ENCODE measurements at places on chromosomes 6 and 20.

GRCh38 chr6:83071023-83071422 is 3.6 kb downstream of the DOP1A start:
- no peak for DNase-seq

DNA sequence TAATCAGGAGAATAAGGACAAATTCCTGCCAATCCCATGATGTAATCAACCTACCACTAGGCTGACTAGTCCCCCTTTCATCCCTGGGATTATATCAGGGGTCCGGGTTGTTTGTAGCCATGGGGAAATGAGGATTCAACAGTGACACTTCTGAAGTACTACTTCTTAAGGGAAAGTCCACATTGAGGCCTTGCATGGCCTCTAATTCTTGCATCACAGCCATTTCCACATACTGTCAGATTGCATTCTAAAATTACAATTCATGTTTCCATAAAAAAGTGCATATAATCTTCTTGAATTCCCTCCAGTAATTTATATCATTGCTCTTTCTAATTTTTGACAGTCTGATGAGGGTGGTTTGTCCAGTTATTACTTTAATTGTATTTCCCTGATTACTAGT is 184.2 kb downstream of the PHF3 start:
- DNase-seq, result no peak

DNA sequence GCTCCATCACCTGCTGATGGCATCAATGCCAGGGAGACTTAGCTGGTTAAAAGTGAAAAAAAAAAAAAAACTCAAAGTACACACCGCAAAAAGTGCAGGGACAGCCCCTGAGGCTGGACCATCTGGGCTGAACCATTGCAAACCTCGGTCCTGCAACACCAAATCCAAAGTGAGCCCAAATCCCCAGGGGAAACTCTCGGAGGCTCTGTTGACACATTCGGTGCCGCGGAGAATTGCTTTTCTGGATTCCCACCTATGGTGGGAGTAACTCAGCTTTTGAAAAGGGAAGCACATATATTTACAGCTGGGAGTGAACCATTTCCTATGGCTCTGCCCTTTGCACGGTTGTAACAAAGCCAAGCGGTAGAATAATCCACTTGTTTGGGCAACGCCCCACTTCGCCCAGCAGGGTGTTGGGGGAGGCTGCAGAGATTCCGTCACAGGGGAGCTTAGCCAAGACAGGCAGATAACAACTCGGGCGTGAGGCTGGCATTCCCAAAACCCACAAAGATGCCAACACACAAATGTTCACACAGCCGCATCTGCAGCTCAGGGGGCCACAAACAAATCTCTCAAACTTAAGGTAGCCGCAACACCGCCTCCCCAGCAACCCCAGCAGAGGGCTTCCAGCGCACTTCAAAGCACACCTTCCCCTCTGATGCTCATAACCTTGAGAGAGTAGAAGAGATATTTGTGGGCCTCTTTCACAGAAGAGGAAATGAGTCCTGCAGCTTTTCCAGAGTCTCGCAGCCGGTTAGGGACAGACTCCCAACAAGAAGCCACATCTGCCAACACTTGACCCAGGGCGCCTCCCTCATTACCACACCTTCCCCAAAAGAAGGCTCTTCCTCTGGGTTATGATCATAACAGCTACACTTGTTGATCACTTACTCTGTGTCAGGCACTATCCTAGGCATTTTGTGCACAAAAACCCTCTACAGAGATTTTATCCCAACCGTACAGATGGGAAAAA is 11.4 kb downstream of the ZC3H12D start:
- DNase-seq, result no peak

DNA sequence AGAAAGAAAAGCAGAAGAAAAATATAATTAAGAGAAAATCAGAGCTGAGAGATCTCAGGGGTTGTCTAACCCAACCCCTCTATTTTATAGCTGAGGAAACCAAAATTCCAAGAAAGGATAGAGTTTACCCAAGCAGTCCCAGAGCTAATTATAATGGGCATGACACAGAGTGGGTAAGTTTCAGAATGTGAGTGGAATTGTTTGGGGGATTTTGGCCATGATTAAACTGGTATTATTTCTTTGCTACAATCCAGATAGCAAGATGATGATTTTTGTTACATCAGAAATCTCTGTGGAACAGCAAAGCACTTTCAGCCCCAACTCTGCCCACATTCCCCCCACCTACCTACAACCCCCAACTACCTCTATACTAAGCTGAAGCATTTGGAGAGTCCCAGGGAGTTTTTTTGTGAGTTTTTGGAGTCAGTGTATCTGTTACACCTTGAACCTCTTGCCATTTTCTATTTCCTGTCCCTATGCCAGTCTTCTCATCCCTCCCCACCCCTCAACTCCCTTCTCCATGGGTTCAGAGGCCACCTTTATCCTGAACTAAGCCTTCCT is 24.7 kb downstream of the POFUT1 start:
- DNase-seq, result no peak

DNA sequence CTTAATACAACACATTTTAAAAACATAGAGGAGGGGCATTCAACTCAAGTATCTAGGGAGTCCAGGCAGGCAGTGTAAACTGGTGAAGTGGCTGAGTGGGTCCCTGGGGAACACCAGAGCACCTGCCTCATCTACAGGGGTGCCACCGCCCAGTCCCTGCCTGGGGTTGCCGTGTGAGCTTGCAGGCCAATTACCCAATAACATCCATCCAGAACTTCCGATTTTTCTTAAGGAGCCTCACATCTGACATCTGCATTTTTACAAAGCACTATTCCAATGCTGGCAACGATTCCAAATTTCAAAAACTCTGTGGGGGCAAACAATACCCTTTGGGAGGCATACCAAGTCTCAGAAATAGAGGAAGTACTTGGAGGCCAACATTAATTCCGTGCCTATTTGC is 288.4 kb upstream of the TSHZ2 start:
- no peak for DNase-seq

GRCh38 chr6:56764081-56764566 is 121.4 kb upstream of the DST start:
- DNase-seq, result no peak

DNA sequence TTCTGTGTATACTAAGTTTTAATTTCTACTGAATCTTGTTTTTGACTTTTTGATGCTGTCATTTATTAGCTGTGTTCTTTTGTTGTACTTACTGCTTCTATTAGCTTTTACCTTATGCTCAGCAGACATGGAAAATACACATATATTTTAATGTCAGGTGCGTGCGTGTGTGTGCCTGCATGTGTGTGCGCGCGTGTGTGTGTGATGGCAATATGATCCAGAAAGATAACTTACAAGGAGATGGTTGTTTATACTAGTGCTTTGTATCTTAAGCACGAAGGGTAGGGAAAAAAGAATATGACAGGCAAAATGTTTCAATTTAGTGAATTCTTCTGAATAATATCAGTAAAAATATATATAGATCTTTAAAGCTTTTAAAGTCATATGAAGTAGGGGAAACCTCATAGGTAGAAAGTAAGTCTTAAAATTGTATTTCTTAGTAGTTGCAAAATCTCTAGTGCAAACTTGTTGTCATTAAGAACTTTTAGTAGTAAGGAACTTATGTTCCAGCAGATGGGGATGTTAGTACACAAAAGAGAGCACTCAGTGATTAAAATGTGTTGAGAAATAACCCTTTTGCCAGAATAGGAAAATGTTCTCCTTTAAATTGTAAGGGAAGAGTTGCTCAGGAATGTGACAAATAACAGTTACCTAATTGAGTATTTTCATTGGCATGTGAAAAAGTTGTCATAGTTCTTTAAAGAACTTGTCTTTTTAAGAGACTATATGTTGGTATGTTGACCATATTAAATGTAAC is 13.2 kb downstream of the QKI start:
- peak; percentile 75 for DNase-seq

DNA sequence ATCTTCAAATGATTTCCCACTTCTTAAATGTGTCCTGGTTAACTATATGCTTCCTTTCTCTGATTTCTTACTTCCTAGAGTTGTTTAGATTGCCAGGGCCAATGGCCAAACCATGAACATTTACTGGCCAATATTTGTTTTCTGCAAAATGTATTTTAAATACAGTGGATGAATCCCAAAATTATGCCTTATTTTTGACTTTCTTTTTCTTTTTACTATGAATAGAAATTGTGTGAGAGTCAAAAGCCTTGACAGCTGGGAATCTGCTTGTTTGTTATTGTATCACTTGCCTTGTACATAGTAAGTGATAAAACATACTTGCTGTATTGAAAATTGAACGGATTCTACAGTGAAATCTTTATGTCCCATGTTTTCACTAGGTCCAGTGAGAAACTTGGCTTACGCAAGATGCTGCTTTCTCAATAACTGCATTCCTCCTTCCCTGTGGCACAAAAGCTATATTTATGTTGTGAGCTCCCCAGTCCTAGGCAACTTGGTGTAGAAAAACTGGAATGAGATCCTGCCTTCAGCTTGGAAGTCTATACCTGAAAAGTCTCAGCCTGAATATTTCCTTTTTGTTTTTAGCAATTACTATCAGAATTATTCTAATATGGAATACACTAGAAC is 295.2 kb downstream of the EPHA7 start:
- DNase-seq, result no peak

DNA sequence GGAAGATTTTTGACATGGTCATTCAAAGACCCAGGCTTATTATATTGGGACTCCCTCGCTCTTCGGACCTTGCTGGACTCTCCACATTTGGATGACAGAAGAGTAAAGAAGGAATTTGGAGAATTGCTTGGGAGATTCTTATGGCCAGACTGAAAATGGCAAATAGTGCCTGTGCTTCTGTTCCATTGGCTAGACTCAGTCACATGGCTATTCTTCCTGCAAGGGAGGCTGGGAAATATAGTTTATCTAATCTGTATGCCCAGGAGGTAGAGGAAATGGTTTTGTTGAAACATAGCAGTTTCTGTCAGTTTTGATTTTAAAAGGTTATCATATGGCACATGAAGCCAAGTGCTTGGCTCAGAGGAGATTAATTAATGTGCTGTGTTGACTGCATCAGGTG is 286.6 kb upstream of the JAG1 start:
- DNase-seq, result no peak

GRCh38 chr6:159687341-159687740 is 5.7 kb downstream of the SOD2 start:
- no peak for DNase-seq

DNA sequence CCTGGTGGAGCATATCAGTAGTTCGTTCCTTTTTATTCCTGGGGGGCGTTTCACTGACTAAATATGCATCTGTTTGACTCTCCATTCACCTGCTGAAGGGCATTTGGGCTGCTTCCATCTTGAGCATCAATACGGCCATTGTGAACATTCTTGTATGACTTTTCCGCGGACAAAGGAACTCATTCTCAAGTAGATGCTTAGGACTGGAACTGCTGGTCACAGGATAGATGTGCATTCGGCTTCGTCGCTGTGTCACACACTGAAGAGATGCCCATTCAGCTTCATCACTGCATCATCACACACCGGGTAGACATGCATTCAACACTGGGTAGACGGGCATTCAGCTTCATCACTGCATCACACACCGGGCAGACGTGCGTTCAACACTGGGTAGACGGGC is 95.3 kb downstream of the TAF4 start:
- no peak for DNase-seq

DNA sequence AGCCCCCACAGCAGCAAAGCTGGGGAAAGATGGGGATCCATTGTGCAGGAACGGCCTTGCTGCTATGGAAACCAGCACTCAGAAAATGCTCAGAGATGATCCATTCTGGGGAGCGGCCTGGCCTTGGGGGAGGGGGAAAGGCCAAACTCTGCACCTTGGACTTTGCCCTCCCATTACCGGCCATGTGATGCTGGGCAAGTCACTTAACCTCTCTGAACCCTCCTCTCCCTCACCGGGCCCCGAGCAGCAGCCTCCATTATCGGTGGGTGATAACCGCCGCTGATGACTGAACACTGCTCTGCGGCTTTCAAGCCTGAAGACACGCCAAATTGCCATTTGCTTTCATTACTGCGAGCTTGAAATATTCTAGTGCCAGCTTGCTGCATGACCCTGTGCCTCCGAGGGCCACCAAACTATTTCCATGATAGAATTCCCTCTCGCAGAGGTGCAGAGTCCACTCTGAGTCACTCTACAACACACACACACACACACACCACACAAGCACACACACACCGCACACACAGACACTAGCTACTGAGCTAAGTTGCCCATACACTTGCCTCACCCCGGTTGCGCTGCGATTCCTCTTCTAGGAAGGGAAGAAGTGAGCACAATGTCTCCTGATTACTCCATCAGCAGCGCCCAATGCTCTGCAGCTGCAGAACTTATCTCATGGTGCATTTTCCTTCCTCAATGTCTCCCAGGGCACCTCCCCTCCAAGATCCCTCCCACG is 20.6 kb upstream of the SIRPA start:
- DNase-seq, result no peak

- no peak for DNase-seq
Observed at GRCh38 chr6:53845280-53846195, 50.7 kb downstream of the LRRC1 start.

GRCh38 chr6:83068616-83069015 is 1.1 kb downstream of the DOP1A start:
- DNase-seq, result no peak

DNA sequence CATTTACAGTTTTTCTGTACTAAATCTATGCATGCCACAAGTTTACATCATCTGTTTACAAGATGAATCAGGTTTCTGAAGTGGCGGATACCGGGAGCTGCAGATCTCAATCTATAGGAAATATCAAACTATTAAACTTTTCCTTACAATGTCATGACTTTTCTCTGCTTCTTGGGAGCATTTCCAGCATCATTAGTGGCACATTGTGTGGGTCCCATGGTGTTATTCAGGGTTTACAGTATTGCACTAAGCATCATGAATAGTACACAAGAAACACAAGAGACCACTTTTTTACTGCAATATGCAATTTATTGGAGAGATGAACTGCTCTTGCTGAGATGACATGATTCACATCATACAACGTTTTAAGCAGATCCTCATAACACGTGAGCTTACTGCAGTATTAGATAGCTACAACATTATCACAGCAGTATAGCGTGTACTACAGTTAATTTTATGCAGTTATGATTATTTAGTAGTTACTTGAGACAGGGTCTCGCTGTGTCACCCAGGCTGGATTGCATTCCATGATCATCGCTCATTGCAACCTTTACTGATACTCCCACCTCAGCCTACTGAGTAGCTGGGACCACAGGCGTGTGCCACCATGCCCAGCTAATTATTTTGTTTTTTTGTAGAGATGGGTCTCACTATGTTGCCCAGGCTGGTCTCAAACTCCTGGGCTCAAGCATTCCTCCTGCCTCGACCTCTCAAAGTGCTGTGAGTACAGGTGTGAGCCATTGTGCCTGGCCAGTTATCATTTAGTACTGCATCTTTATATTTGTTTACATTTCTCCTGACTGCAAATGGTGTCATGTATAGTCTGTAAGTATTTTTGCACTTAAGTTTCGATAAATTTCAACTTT is 18.4 kb downstream of the BLTP3A start:
- no peak for DNase-seq

- DNase-seq, result peak; percentile 52
Observed at GRCh38 chr20:40565001-40565681, 123.9 kb downstream of the MAFB start.

All from fibroblast of skin of left quadriceps (primary cell).